ENCODE measurements at places on chromosomes 5 and 9.

GRCh38 chr9:125540497-125540896, 166.5 kb downstream of the MAPKAP1 start:
- no peak for DNase-seq

DNA sequence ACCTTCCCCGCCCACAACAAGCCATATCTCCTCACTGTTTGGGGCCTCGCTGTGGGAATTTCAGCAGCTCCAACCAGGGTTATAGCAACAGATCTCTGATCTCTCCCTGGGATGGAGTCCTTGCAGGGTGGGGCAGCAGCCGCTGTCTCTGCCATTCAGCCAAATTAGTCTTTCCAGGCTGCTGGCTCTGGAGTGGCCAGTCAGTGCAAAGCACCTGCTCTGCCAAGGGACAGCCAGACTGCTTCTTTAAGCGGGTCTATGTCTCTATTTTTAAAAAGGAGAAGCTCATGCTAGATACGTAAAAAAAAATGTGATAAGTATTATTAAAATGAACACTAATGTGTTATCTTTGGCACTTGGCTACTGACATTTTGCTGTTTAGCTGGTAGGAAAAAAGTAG, 380.2 kb downstream of the CDH10 start:
- DNase-seq, result no peak

DNA sequence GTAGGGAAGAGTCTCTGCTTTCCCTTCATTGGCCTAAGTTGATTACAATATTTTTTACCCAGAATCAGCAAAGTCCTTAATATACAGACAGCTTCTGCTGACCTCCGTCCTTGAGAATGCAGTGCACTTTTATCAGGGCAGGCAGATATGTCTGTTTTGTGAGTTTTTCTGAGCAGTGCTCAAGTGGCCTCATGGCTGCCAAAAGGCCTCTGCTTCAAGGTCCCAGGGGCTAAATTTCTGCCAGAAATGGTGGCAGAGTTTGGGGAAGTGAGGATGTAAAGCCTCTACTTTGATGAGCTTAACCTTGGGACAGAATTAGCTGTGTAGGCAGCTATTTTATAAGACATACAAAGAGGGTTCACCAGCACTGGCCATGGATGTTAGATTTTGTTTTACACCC, 275.8 kb downstream of the ADAMTSL1 start:
- DNase-seq, result no peak

DNA sequence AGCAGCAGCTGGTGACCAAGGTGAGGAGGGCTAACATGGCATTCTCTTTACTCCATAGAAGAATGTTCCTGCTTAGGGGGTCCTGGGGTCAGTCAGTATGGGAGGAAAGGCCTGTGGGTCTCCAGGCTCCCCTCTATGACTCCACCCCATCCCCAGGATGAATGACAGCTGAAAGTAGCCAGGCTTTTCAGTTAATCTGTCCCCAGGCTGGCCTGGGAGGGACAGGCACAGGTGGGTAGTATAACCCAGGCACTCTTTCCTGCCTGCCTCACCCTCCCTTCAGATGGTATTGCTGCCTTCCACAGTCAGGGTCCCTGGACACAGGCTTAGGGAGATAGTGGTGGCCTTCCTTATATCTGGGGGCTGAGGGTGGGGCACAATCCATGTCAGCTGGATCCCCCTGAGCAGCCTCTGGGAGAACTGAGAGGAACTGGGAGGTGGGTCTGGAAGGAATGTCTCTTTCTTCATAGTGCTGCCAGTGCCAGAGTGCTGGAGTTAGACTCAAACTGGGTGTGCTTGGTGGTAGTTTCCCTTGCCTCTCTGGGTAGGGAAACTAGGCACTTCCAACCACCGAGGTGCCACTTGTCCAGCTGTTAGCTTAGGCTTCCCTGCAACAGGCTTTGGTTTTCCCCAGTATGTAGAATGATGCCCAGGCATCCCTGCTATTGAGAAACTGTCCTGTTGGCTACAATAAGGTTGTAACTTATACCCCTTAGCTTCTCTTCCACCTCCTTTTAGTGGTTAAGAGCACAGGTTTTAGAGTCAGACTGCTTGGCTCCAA, 27.8 kb downstream of the LARP1 start:
- no peak for DNase-seq

DNA sequence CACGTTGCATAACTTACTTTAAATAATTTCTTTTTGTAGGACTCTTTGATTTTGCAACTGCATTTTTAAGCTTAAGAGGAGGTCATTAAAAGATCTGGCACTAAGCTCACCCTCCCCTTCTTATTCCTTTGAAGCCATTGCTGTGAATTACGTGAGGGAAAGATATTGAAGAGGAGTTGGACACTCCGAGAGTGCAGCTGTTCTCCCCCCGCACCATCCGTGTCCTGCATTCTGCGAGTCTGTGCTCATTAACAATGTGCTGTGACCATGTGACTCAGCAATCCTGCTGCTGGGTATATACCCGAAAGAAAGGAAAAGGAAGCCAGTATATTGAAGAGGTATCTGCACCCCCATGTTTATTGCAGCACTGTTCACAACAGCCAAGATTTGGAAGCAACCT, 40.0 kb downstream of the NXNL2 start:
- DNase-seq, result no peak

DNA sequence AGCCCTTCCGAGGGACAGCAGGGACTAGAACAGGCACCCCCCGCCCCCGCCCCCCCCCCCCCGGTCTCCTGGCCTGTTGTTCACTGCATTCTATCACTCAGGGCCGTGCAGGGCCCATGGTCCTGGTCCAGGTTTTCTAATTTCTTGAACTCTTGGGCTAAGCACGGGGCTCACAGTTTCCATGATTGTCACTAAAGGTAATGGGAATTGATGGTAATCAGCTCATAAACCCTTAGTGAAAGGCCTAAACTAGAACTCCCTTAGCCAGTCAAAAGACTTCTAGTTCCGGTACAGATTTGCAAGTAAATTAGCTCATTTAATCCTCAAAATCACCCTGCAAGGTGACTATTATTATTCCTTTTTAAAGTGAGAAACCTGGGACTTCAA, 14.7 kb upstream of the PWWP2A start:
- no peak for DNase-seq

DNA sequence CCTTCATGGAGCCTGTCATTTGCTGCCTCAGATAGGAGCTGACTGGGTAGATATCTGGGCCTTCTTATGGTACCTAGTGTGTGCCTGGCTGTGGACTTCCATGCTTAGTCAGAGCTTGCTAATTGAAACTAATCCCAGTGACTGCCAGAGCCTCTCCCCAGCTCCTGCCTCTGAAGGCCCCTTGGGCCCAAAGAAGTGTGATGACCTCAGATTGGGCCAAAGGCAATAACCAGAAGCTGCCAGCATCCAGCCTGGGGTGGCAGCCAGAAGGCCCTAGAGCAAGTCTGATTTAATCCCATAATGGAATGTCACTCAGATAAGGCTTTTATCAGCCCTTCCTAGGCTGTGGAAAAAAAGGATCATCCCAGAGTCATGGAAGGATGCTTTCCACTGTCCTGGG, 17.1 kb upstream of the CDC23 start:
- no peak for DNase-seq

DNA sequence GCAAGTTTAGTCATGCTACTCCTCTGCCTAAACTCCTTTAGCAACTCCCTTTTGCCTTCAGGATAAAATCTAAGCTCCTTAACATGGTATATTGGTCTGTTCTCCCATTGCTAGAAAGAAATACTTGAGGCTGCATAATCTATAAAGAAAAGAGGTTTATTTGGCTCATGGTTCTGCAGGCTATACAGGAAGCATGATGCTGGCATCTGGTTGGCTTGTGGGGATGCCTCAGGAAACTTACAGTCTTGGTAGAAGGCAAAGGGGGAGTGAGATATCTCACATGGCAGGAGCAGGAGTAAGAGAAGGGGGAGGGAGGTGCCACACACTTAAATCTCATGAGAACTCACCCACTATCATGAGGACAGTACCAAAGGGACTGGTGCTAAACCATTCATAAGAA, 145.0 kb downstream of the GDNF start:
- no peak for DNase-seq

GRCh38 chr5:158966716-158967115, 133.0 kb downstream of the EBF1 start:
- no peak for DNase-seq

- peak; percentile 17 for DNase-seq
Measured at GRCh38 chr5:86999951-87000350, 267.7 kb upstream of the RASA1 start.

DNA sequence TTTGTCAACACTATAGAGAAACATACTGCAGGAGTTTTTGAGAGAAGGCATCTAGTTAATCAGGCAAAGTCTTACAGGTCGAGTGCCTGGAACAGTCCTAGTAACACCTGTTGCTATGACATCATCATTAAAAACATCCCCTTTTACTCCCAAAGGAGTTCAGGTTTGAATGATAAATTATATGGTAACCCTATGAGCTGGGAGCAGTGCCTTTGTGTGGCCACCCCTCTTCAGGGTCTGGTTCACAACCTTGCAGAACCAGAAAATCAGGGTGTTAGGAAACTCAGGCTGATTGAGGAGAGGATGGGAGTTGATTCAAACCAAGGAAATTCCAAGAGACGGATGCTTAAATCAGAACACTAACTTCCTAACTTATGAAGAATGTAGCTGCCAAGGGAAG, 179.1 kb upstream of the RASEF start:
- no peak for DNase-seq

GRCh38 chr9:98288881-98289280, 33.4 kb upstream of the TBC1D2 start:
- no peak for DNase-seq

DNA sequence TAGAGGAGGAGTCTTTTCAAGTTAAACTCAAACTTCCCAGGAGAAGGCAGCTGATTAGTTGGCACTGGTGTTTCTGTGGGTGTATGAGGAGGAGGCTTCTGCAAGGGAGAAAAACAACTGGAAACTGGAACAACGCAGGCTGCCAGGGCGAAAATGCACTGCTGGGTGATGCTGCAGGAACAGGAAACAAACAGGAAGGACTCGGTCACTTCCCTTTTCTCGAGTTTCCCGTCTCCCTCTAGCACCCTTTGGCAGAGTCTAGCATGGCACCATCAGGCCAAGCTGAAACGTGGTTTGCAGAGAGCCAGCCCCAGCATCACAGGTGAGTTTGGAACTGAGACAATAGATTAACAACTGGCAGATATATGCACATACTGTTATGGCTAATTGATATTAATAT, 77.5 kb upstream of the CAST start:
- DNase-seq, result peak; percentile 69

- DNase-seq, result no peak
Measured at GRCh38 chr9:71737455-71737854, 30.9 kb downstream of the CEMIP2 start.

- no peak for DNase-seq
Measured at GRCh38 chr5:83177803-83178202, 100.5 kb downstream of the XRCC4 start.

- no peak for DNase-seq
Measured at GRCh38 chr5:21792748-21793147, 1060.4 kb downstream of the CDH12 start.

DNA sequence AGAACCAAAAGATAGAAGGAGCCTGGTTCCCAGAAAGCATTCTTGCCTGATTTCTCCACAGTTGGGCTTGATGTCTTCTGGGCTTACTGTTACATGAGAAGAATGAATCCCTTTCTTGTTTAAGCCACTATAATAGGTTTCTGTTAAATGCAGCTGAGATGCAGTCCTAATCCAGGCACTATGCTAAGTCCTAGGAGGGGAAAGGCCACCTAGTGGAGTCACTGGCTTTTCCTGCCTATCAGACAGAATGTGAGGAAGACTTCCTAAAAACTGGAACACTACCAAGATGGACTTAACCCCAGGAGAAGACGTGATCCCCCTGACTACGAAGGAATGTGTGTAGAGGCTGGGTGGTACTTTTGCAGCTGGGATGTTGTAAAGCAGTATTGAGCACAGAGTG, 34.3 kb upstream of the FSD1L start:
- DNase-seq, result peak; percentile 16

DNA sequence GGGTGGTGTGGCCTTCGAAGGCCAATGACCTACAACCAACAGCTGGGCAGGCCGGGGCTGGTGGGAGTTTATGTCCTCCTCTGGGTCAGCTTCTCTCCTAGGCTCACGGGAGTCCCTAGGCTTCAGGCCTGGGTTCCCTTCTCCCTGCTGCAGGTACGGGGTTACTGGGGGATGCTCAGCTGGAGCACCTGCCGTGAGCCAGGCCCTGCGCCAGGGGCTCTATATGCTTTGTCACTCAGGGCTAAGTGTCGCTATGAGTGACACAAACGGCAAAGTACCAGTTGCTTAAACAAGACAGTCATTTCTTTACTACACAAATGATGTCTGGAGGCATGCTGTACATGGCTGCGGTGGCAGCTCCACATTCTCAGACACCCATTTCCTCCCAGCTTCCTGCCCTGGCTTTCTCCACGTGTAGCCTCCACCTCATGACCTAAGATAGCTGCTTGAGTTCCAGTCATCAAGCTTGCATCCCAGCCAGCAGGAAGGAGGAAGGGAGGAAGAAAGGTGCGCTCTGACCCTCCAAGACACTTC, 22.5 kb upstream of the NINJ1 start:
- no peak for DNase-seq

- no peak for DNase-seq
Measured at GRCh38 chr9:127263664-127264063, 910 bp upstream of the GARNL3 start.

- peak; percentile 95 for DNase-seq
Measured at GRCh38 chr9:36151316-36152210, 15.0 kb downstream of the GLIPR2 start.

GRCh38 chr5:90037646-90038045, 371.9 kb downstream of the CETN3 start:
- no peak for DNase-seq

GRCh38 chr9:107999011-107999410, 509.4 kb upstream of the KLF4 start:
- no peak for DNase-seq

GRCh38 chr5:59257488-59258400, 635.8 kb downstream of the PDE4D start:
- no peak for DNase-seq

DNA sequence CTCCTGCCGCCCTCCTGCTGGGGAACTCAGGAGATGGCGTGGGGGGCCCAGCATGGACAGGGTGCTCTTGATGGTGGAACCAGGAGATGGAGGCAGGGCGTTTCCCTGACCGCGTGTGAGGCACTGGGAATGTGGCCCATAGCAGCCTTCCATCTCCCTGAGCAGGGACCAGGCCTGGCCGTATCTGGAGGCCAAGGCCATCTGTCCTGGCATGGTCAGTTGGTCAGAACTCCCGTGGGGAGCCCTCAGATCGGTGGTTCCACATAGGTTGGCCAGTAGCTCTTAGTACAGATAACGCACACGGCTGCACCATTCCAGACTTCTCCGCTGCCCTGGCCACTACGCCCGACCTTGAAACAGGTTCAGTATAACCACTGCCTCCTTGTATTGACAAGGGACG, 77.6 kb downstream of the KCNT1 start:
- no peak for DNase-seq

GRCh38 chr5:113495422-113495841, 7.2 kb upstream of the MCC start:
- DNase-seq, result no peak

DNA sequence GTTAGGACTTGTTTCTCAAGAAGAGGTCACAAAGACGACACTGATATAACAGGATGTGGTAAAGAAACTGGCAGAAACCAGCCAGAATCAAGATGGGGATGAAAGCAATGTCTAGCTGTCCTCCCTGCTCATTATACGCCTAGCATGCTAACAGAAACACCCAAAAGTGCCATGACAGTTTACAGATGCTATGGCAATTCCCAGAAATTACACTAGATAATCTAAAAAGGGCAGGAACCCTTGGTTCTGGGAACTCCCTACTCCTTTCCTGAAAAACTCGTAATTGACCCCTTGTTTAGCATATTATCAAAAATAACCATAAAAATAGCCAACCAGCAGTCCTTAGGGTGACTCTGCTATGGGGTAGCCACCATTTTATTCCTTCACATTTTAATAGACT, 10.9 kb upstream of the MRPS30 start:
- DNase-seq, result no peak

GRCh38 chr5:150131978-150132694, 23.5 kb downstream of the PDGFRB start:
- DNase-seq, result peak; percentile 53
